Stimulated activated CD8-positive, alpha-beta memory T cell treated with anti-CD3 and anti-CD28 coated beads, Interleukin-2, amount 100 ng/mL, for 1 hour (primary cell): ENCODE measurements at places on chromosomes 7 and 10.

DNA sequence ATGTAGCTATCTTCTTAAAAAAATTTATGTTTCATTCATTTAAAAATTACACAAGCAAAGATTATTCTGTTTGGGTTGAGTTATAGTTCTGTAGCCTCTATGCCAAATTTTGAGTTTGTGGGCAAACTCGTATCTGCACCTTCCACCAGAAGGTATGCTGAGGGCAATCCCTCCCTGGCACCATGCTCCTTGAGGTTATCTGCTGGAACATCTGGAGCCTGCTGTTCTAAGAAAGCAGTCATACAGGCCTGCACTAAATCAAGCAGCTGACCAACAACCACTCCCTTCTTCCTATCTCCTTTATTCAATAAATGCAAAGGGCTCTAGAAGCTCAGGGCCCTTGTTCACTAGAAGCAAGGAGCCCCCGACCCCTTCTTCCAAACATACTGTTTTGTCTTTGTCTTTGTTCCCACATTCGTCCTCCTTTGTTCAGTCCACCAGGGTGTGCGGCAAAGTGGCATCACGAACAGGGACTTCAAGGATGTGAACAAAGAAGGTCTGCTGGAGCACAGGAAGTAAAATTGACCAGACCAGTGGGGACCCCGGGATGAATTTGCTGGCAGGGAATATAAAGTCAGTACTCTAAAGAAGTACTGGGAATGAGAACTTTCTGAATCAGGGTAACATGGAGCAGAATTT lies 36.4 kb downstream of the OR13A1 start:
- DNase-seq, result no peak

- no peak for DNase-seq
These were observed 157.3 kb upstream of the NPVF start for GRCh38 chr7:25385506-25386136.

GRCh38 chr10:80503584-80504157 lies 34.0 kb upstream of the SH2D4B start:
- DNase-seq, result no peak

DNA sequence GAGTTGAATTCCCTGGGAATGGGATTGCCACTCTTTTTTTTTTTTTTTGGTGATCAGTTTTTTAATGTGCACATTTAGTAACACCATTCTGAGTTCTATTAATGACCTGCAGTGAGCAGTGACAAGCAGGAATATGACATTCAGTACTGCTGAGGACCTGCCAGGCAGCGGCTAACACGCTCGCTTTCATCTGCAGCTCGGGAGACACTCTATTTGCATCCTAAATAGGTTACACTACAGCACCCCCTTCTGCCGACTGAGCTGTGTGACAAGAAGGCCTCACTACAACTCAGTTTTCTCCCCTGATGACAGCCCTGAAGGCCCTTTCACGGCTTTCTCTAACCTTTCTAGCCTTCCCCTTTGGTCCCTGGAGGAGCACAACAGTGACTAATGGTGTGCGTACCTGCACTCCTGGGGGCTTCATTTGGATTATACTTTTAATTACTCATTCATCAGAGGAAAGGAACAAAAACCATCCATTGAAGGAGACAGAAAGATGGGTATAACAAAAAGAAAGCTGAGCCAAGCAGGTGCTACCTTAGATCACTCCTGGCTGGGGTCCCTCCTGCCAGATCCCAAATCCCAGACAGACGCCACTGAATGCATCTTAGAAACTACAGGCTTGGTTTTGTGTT lies 872.4 kb downstream of the LRMDA start:
- DNase-seq, result no peak

- DNase-seq, result no peak
These were observed 24.0 kb downstream of the MEOX2 start for GRCh38 chr7:15662451-15662850.

DNA sequence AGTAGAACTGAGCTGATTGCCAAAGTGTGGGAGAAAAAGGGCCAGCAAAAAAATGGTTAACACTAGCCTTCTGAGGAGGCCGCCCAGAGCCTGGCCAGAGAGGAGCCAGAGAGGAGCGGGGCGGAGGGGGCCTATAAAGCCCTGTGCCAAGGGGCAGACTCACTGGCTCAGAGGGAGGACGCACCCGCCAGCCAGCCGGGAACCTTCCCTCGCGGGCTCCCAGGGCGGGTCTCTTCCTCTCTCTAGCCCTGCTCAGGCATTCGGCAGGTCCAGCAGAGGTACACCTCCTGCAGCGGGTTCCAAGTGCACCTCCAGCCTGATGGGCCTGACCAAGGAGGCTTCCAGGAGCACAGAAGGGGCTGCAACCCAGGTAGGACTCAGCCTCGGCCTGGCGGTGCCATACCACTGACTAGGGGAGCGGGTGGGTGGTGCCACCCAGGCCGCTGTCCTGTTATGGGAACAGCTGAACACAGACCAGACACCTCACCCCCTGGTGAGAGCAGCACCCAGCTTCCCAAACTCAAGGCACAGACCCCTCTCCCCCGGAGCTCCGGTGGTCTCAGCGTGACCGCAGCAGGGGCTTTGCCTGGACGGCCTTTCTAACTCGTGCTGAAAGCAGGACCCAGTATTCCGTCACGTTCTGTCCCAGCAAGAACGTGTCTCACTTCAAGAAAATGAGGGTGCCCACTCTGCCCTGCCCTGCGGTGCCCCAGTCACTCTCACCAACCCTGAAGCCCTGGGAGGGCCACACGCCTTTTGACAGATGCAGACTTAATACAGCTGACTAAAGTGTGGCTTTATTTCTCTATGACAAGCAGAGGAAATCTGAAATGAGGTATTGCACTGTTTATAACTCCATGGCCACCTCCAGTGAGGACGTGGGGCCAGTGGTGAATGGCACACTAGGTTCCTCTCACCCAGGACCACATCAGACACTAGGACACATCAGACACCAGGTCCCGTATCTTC lies at the start of gene GPER1:
GPER1 (plus strand) TSS at position 162 of the 969 bp plus-strand sequence. CDS start 3,616 bp downstream, outside the sequence.
- DNase-seq, result no peak

DNA sequence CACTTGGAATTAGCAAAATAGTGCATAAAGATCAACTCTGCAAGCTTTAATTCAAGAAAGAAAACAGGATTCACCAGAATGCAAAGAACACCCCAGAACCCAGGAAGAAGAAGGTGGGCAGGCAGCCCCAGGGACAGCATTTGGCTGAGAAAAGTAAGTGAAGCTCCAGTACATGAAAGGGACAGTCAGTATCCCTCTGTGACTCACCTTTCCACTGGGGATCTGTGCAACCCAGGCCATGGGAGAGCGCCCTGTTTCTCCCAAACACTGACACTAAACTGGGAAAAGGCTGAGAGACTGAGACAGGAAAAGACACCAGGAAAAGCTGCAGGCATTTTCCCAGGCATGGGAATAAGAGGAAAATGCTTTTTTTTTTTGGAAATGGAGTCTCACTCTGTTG lies 28.2 kb downstream of the SNX13 start:
- DNase-seq, result no peak

GRCh38 chr7:116195451-116195850 lies 14.9 kb upstream of the TES start:
- no peak for DNase-seq

DNA sequence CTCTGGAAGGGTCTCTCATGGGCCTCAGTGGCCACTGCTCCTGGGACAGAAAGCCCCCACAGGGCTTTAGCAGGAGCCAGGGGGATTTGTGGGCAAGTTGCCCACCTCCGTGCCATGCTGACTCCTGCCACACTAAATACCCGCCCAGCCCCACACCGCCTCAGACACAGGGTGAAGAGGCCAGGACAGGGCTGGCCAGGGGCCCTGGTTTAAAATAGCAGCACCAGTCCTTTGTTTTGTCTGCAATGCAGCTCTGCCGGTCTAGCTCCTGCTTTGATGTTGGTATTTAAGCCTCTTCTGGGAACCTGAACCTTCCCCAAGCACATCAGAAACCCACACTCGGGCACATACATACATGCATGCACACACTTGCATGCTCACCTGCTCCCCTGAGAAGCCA lies 14.4 kb upstream of the TNRC18 start:
- no peak for DNase-seq

GRCh38 chr7:128812514-128813168 lies 17.6 kb upstream of the FLNC start:
- no peak for DNase-seq

GRCh38 chr10:132645247-132645530 lies 107.6 kb downstream of the INPP5A start:
- no peak for DNase-seq

- DNase-seq, result no peak
These were observed 5.8 kb downstream of the CPA4 start for GRCh38 chr7:130298544-130299326.
